T follicular helper cell (primary cell): ENCODE measurements at places on chromosomes 11 and 22.

- DNase-seq, result no peak
Observed at GRCh38 chr11:66242095-66242765, 26.2 kb upstream of the RAB1B start.

GRCh38 chr11:72232260-72233055 lies 7.9 kb downstream of the INPPL1 start:
- no peak for DNase-seq

GRCh38 chr22:42560781-42561180 lies 7.0 kb downstream of the SERHL2 start:
- DNase-seq, result no peak

DNA sequence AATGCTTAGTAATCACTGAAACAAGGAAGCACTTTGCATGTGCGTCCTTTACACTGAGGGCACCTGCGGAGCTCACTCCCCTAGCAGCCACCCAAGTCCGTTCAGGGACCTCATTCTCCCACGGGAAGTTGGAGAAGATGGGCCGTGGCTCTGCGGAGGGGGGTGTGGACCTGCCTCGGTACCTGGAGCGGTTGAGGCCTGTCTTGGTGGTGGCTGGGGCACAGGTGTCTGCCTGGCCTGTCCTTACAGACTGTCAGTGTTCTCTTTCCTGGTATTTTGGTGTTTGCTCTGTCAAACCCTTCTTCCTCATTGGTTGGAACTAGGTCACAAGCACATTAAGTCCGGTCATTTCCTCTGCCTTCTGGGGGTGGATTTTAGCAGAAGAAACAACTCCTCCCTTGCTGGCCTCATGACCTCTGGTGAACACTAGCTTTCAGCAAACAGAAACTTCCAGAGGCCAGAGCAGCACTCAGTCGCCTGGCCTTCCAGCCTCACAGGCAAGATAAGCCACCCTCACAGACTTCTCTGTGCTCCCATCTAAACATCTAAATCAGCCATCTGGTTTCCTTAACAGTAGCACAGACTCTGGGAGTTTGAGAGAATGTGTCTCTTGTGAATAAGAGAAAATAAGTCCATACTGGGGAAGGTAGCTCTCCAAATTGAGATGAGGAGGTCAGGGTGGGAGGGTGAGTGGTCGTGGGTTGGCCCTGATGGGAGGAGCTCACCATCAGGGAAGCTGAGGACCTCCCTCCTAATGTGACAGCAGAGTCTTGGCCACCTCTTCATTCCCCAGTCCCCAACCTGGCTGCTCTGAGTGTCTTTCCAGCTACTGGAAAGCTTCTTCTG lies 8.6 kb downstream of the SNAP29 start:
- no peak for DNase-seq

DNA sequence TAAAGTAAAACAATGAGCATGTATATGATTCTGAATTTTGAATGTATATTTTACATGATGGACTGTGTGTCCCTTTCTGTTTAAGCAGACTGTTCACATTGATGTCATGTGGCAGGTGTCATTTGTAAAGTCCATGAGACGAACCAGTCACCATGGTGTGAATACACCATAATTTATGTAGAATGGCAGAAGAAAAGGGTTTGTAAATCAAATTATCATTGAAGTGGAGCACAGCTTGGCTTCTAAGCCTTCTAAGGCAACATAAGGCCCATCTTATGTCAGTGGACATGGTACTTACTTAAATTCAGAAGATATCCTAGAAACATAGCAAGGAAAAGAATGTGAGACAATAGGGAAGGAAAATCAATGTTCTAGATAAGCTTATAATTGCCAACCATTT lies 4.4 kb downstream of the MAP6 start:
- no peak for DNase-seq

DNA sequence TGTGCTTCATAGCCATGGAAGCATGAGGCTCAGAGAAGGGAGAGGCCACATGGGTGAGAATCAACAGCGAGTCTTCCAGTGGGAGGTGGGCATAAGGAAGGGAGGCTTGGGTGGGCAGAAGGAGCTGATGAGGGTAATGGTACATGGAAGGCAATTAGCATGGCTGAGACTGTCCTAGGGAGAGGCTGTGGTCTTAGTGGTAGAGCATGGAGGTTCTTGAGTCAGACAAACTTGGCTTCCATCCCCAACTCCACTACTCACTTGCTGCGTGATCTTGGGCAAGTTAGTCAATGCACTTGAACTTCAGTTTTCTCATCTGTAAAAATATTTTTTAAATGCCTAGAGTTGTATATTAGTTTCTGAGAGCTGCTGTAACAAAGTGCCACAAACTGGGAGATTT lies 227.2 kb upstream of the E2F8 start:
- no peak for DNase-seq

DNA sequence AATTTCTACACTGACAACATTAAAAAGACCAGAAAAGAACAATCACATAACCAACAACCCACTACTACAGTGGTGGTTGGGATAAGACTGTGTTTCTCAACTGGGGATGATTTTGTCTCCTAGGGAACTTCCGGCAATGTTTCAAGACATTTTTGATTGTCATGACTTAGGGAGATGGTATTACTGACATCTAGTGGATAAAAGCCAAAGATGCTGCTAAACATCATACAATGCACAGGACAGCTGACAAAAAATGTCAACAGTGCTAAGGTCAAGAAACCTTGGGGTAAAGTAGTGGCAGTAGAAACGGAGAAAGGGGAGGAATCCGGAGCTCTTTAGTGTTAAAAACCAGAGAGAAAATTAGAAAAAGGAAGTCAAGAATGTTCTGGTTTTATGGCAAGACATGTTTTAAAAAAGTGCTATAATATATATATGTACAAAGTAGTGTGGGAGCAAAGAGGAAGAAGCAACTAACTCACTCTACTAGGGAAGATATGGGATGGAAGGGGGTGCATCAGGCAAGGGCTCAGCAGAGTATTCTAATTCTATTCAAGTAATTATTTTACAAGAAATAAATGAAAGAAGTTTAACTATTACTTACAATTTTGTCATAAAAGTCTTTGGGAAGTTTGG lies 37.2 kb downstream of the CKAP5 start:
- no peak for DNase-seq

GRCh38 chr22:50699756-50700386 lies 27.2 kb downstream of the SHANK3 start:
- DNase-seq, result no peak

GRCh38 chr11:8167796-8168195 lies 1.0 kb downstream of the RIC3 start:
- DNase-seq, result no peak

- DNase-seq, result no peak
Observed at GRCh38 chr11:95084509-95084908, 5.1 kb upstream of the ENDOD1 start.

GRCh38 chr22:17917490-17917983 lies 106.8 kb downstream of the MICAL3 start:
- DNase-seq, result no peak

- no peak for DNase-seq
Observed at GRCh38 chr11:85517272-85517671, 109.9 kb downstream of the DLG2 start.
